ENCODE measurements at places on chromosomes 16 and 17.
A peak's percentile ranks its signal among the peaks of the same experiment; 100 is the strongest.

DNA sequence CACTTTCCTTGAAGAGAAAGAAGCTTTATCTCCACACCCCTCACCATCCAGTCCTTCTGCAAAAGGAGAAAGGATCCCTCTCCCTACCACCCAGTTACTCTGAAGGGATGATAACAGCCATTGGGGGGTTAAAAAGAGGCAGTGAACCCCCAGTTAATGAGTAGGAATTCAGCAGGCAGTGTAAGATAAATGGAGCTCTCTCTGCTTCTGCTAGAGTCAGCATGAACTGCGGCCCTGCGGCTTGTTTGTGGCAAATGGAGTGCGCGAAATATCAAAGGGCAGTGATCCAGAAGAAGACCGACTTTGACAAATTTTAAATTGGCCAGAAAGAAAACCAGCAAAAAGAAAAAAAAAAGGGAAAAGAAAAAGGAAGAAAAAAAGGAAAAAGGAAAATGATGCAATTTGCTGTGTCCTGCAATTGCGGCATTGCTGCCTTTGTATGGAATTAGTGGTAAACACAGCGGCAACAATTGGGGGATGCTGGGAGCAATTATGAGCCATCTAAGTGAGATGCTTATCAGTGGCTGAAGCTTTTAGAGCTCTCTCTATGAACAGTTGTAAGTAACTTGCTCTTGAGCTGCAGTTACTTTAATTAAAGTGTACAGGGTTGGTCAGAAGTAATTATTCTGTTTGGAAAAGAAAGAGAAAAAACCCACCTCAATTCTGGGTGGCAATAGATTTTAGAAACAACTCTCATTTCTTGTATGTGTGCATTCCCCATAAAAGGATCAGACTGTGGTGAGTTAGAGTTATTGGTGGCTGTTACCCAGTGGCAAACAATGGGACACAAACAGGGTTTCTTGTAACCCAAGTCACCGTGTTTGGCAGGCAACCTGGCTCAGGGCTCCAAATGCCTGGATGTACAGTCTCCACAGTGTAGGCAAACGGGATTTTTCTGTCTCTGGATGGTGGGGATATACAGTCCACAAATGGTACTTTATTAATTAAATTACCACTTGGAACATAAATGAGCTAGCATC, 161.3 kb downstream of the AATF start:
- no peak for DNase-seq

- no peak for DNase-seq
Observed at GRCh38 chr17:66944351-66945146, 20.0 kb upstream of the CACNG4 start.

DNA sequence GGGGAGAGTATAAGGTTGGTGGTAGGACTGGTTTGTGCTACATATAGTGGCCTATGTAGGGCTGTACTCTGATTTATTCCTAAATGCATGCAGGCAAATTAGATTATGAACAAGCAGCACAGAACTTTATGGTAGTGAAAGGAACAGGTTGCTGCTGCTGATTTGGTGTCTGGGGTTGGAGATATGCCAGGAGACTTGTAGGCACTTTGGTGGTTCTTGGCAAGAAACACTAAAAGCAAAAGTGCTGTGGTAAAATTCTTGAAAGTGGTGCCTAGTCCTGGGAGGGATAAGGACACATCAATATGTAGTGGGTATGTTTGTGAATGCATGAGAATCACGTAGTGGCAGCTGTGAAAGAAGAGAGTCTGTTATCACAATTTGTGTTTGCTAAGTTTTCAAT, 2126.0 kb downstream of the TP53TG3F start:
- no peak for DNase-seq

DNA sequence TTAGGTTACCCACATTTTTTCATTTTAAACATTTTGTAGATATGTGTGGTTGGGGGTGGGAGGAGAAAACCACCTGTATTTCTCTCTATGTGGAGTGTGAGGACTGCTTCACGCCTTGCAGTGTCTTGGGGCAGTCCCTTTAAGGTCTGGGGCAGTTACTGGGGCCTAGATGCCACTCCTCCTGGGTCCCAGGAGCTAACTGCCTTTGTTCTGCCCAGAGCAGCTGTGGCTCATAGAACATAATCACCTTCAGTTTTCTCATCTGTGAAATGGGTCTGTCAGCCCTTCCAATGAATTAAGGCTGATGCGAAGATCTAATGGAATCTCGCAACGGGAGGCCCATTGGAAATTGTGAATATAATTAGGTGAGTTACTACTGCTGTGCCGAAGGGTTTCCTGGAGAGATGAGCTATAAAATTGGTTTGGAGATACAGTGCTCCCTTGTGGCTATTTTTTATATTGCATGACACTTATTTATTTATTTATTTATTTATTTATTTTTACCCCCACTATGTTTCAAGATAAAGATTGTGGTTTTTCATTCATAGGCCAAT, 22.9 kb downstream of the DHRS7C start:
- peak; percentile 28 for DNase-seq

GRCh38 chr16:59355704-59356103, 621.6 kb upstream of the GOT2 start:
- no peak for DNase-seq

DNA sequence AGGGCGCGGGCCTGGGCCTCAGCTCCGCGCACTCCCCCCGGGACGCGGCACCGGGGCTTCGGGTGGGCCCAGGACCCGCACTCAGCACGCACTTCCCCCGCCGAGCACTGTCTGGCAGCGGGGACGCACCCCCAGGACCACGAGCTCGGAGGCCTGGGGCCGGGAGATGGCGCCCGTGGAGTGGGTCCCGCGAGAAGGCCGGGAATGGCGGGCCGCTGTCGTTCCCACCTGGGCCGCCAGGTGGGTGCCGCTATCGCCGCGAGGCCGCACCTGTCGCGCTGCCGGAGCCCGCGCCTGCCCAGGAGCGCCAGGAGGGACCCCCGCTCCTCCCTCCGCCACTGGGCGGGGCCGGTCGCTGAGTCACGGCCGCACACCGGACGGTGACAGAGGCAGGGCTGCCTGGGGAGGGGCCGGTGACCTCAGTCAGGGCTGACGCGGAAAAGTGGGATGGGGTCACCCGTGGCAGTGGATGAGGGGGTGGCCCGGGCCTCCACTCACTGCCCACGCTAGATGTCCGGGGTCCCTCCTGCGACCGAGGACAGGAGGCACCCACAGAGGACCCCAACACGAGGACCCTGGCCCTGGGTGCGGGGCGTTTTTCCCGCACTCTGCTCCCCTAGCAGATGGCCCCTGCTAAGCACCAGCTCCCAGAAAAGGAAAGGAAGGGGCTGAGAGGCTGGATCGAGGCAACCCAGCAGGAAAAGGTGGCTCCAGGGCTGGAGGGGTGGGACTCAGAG, 6.9 kb upstream of the ACTG1 start:
- DNase-seq, result peak; percentile 49

DNA sequence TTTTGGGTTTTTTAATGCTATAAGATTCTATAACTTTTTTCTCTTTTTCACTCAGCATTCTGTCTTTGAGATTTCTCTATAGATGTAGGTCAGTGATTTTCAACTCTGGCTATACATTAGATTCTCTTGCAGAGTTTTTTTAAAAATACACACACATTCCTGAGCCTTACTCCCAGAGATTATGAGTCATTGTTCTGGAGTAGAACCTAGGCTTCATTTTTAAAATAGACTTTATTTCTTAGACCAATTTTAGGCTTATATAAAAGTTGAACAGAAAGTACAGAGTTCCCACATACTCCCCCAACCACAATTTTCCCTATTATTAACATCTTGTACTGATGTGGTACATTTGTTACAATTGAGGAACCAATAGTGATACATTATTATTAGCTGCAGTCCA, 63.3 kb downstream of the CYB561 start:
- peak; percentile 29 for DNase-seq

DNA sequence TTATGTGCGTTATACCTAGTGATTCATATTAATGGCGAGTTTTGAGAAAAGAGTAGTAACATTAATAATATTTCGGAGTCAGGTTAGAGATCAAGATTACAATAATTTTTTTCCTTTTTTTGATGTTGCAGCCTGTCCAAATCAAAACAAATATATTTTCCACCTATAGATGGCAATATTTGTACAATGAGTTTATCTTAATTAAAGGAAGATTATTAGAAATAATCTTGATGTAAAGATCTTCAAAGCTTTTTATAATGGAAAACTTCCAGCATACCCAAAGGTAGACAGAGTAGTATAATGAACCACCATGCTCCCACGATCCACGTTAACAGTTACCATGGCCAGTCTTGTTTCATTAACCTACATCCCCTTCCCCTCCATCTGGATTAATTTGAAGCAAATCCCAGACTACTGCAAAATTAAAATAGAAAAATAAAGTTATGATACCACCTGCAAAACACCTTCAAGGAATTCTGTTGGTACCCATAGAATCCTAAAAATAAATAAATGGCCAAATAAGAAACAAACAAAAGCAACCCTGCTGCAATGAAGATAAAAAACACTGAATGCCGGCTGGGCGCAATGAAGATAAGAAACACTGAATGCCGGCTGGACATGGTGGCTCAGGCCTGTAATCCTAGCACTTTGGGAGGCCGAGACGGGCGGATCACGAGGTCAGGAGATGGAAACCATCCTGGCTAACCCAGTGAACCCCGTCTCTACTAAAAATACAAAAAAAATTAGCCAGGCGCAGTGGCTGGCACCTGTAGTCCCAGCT, 46.5 kb upstream of the GINS3 start:
- DNase-seq, result no peak

DNA sequence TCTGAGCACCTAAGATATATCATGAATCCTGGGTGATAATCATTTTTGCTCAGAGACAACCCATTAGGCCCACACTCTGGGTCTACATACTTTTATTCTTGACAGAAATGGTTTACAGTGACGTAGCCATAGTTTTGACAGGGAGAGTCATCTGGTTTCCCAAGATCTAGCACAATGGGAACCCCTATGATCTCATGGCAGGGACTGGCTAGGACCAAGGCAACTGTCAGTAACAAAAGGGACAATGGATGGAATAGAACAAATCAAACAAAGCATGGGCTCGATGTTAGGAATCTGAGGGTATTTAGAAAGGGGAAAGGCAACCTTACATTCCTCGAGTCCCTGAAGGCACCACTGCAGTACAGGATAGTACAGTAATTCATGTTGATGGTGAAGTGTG, 20.5 kb downstream of the CFAP97D1 start:
- DNase-seq, result no peak

DNA sequence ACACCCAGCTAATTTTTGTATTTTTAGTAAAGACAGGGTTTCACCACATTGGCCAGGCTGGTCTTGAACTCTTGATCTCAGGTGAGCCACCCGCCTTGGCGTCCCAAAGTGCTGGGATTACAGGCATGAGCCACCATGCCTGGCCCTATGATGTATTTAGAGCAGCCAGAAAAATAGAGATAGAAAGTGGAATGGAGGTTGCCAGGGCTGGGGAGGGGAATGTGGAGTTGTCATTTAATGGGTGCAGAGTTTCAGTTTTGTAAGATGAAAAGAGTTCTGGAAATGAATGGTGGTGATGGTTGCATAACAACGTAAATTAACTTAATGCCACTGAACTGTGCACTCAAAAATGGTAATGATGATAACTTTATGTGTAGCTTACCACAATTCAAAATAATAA, 31.6 kb upstream of the NPTX1 start:
- no peak for DNase-seq

- DNase-seq, result no peak
Observed at GRCh38 chr17:82076785-82077591, 11.4 kb upstream of the DUS1L start.

Data from RWPE1 (cell line).